Breast epithelium (tissue), 4 donors: ENCODE measurements at places on chromosomes 3 and 15.

GRCh38 chr3:72052841-72053409 is 268.0 kb upstream of the PROK2 start:
- no peaks in the 10 kb centered on the region for H3K36me3 ChIP-seq
- H3K4me1 ChIP-seq = no peaks in the 10 kb centered on the region
- no peak overlapping the region for H3K4me3 ChIP-seq
- H3K27me3 ChIP-seq = no peaks in the 10 kb centered on the region
- DNase-seq = no peak

- no peak for DNase-seq
- no peak overlapping the region for H3K27ac ChIP-seq
- no peaks in the 10 kb centered on the region for H3K27me3 ChIP-seq
- H3K36me3 ChIP-seq = no peaks in the 10 kb centered on the region
- no peak overlapping the region for H3K4me3 ChIP-seq
Observed at GRCh38 chr3:6168256-6168655, 692.7 kb upstream of the GRM7 start.

- DNase-seq = no peak
- H3K4me1 ChIP-seq = no peaks in the 10 kb centered on the region
- H3K27ac ChIP-seq = no peak overlapping the region
- no peaks in the 10 kb centered on the region for H3K27me3 ChIP-seq
- H3K36me3 ChIP-seq = no peaks in the 10 kb centered on the region
- H3K4me3 ChIP-seq = no peak overlapping the region
Observed at GRCh38 chr15:90343302-90343790, 8.7 kb upstream of the ZNF774 start.

GRCh38 chr3:124694486-124694885 is 35.8 kb upstream of the UMPS start:
- no peak for DNase-seq
- H3K27ac ChIP-seq = no peak overlapping the region
- H3K27me3 ChIP-seq = no peaks in the 10 kb centered on the region

- no peaks in the 10 kb centered on the region for H3K4me1 ChIP-seq
- DNase-seq = no peak
- H3K4me3 ChIP-seq = no peak overlapping the region
- H3K27me3 ChIP-seq = no peaks in the 10 kb centered on the region
Observed at GRCh38 chr3:25372167-25372566, 55.9 kb upstream of the RARB start.

DNA sequence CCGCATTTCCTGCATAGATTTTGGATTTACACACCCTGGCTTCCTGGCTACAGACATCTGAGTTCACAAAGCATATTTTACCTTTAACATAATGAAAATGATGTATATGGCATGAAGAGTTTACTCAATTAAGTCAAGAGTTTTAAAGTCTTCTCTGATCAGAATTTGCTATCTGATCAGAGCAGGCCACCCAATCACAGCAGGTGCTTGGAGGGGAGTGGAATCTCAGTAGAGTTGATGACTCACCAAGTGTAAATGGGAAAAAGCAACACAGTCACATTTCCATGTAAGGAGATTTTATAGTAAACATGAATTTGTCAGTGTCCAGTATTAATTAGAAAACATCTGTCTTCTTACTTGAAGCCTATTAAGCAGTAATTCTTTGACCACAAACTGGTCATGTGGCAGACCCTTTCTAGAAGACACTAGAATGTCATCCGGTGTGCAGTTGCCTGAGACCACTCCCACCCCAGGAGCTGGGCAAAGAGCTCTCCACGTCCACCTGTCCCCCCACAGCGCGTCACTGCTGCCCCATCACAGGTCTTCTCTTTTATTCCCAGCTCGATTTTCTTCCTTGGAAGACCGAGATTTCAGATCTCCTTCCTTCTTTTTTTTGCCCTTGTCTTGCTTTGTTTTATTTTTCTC is 10.8 kb downstream of the MESD start:
- no peaks in the 10 kb centered on the region for H3K4me1 ChIP-seq
- H3K27me3 ChIP-seq = no peaks in the 10 kb centered on the region
- no peak overlapping the region for H3K4me3 ChIP-seq

DNA sequence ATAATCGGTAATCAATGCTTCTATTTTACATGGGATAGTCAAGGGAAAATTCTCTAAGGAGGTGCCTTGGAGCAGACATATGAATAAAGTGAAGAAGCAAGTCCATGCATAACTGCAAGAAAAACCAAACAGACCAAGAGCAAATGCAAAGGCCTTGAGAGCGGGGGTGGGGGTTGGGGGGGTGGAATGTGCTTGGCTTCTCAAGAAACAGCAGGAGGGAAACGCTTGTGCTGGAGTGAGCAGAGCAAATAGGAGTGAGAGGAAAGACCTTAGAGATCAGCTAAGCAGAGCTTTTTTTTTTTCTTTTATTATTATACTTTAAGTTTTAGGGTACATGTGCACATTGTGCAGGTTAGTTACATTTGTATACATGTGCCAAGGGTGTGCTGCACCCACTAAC is 260.8 kb downstream of the ARPP21 start:
- no peaks in the 10 kb centered on the region for H3K27me3 ChIP-seq
- DNase-seq = no peak
- H3K4me1 ChIP-seq = no peaks in the 10 kb centered on the region
- no peaks in the 10 kb centered on the region for H3K36me3 ChIP-seq
- no peak overlapping the region for H3K27ac ChIP-seq
